H9 (cell line): ENCODE measurements at places on chromosomes 2 and 18. TPM values are rescaled to one million over a fixed set of nuclear protein-coding genes. Genes with fewer than 3 reads are reported as not detected.

Gene GRP
- not detected in 2 replicates for total RNA-seq

Gene TCF23
- not detected in 2 replicates for total RNA-seq

Gene ACKR3
- 0.44 and 0.64 TPM in 2 replicates for total RNA-seq

Gene EVX2
- not detected in 2 replicates for total RNA-seq

Gene CHPF
- total RNA-seq, result 45.1 and 46.5 TPM in 2 replicates

Gene ANTXR1
- 37.3 and 39.5 TPM in 2 replicates for total RNA-seq

Gene GALNT5
- 0.13 and 0.17 TPM in 2 replicates for total RNA-seq

Gene IL1R2
- total RNA-seq, result not detected in 2 replicates

Gene TMEFF2
- total RNA-seq, result 0.39 and 1.1 TPM in 2 replicates

Gene TMEM150A
- 19.0 and 19.3 TPM in 2 replicates for total RNA-seq

Gene RASGRP3
- total RNA-seq, result not detected in 2 replicates

Gene CAVIN2
- total RNA-seq, result not detected in 2 replicates
